Left ventricle myocardium superior (tissue), 1 donor: ENCODE measurements at places on chromosomes 2 and 18. TPM values are rescaled to one million over a fixed set of nuclear protein-coding genes. Genes with fewer than 3 reads are reported as not detected.

GRCh38 chr2:98908931-98909316 lies 27.1 kb downstream of the CRACDL start:
- no peak for DNase-seq

- no peak for DNase-seq
These were observed 101.5 kb upstream of the LPIN2 start for GRCh38 chr18:3114451-3114850.

DNA sequence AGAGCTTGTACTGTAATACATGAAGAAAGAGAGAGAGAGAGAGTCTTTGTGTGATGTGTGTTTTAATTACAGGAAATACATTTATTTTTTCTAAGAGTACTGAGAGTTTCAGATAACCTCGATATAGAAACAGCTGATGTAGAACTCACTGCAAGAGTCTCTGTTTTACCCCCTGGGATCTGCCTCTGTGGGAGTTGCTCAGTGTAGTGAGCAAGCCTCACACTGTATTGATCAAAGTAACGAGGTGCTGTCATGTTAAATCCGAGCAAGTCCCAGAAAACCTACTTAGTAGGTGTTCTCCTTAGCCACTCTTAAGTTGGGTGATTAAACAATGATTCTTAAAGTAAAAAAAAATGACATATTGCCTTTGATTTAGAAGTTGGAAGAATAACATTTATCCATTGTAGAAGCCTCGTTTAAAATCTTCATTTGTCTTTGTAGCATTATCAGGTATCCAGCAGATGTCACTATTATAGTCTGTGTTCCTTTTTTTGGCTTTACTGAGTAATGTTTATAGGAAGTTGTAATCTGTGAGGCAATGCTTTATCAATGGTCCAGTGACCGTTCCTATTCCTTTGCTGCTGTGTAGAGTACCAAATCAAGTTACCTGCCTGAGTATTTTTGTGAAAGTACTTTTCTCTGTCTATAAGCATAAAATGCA lies 219.0 kb downstream of the MYO3B start:
- DNase-seq = no peak

DNA sequence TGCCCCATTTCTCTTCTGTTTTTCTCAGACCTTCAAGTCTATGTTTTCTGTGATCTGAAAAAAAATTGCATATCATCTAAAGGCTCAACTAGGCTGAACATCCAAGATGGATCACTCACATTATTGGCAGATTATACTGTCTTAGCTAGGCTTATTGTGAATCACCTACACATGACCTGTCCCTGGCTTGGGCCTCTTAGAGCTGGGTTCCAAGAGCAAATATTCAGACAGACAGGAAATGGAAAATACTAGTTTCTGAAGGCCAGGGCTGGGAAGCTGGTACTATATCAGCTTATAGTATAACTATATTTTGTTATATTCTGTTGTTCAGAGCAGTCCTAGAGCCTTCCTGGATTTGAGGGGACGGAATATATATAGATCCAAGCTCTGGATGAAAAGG lies 90.3 kb downstream of the PIK3C3 start:
- no peak for DNase-seq

GRCh38 chr18:9401176-9401575 lies 66.6 kb downstream of the TWSG1 start:
- DNase-seq = no peak

GRCh38 chr18:67001052-67001451 lies 397.2 kb upstream of the CDH19 start:
- DNase-seq = no peak

DNA sequence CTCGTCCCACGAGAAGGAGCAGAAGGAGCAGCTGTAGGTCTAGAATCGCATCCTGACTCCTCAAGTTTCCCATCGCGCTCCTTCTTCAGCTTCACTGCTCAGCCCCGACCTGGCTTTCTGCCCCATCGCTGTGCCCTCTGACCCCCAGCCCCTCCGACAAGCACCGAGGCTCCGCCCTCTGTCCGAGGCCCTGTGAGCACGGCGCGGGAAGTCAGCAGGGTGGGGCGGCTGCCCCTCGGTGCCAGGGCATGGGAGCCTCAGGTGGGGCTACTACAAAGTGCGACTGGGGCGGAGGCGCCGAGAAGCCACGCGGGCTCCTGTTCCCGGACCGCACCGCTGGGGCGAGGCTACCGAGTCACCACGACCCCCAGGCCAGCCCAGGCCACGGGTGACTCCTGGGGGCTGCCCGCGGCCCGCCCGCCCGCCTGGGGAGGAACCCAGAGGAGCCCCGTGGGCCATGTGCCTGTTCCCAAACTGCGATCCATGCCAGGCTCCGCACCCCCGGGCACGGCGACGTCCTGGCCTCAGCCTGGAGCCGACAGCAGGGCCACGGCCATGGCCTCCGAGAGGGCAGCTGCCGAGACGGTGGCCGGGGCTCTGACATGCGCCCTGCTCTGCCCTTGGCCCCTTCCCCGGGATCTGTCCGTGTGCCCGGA lies 36.6 kb upstream of the ID2 start:
- no peak for DNase-seq

GRCh38 chr2:98912957-98913915 lies 22.8 kb downstream of the CRACDL start:
- DNase-seq = no peak

DNA sequence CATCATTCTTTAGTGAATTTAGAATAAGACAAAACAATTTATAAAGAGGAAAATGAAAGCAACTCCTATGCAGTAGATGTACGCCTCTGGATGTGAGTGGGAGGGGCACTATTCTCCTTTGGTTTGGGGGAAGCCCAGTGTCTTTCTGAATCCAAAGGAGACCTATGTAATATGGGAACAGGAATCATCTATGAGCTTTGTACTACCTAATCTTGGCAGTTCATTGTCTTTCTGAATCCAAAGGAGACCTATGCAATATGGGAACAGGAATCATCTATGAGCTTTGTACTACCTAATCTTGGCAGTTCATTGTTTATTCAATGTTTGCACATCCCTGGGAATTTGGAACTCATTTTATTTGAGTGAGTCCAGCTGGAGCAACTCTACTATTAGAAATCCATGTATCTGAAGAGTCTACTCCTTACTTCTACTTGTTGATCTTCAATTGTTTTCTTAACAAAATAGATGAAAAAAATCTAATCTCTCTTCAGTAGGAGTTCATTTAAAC lies 401.1 kb upstream of the LRATD1 start:
- DNase-seq = no peak

DNA sequence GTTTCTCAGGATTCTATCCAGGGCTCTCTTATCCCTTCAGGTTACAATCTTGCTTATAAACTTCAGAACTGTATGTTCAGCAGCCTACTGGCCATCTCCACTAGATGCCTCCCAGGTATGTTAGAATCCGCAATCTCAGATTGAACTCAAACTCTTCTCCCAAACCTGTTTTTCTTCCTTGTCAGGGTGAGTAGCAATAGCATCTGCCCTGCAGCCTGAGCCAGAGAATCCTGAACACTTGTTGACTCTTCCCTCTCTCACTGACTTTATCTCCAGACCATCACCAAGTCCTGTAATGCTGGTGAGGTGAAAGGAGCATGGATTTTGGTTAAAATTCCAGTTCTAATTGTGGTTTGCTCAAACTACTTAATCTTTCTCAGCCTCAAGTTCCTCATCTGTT lies 82.6 kb upstream of the ALPP start:
- no peak for DNase-seq

- DNase-seq = no peak
These were observed 32.2 kb downstream of the COL5A2 start for GRCh38 chr2:189147361-189147760.

- DNase-seq = no peak
These were observed 12.6 kb upstream of the ELAC1 start for GRCh38 chr18:50955253-50955652.

DNA sequence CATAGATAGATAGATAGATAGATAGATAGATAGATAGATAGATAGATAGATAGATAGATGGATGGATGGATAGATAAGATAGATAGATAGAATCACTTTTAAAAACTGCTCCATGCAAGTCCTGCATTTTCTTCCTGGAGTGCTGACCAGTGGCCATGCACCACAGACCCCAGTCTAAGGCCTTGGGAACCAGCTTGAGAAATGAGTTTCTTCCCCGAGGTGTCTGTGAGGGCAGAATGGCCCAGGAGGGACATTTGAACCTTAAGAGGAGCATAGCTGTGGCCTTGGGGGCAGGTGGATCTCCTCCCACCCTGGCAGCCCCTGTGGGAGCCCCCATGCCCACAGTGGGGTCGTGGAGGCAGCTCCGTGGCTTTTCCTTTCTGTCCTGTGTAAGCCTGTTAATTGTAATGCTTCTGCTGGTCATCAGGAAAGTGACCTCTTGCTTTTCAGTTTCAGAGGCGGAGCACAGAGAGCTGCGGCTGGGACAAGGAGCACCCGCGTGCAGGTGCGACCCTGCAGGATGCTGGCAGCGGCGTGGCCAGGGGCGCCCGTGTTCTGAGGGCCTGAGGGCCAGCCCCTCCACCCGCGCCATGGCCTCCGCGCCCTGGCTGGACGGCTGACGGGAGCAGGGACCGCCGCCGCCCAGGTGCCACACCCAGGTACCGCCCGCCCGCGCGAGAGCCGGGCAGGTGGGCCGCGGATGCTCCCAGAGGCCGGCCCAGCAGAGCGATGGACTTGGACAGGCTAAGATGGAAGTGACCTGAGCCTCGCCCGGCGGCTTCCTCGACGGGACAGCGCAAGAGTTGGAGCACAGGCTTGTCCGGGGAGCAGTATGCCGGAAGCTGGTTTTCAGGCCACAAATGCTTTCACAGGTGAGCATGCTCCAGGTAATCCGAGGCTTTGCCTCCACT lies 168.6 kb downstream of the LDLRAD4 start:
- no peak for DNase-seq

DNA sequence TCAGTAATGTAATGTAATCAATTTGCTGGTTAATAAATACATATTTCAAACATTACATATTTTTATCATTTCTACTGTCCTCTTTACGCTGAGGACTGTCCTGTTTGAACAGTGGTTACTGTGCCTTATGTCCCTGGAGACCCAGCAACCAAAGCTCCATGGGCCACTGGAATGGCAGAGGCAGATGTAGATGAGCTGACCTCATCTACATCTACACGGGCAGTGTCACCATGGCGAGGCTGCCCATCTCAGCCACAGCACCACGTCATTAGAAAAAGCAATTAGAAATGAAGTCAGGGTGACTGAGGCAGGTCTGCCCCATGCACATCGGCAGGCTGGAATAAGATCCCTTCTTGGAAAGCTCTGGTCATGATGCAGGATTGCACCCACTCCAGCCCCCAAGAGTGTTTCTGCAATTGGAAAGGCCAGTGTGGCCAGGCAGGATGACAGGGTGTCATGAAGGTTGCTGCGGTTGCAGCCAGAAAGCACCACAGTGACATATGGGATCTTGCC lies 237.5 kb downstream of the NDUFA10 start:
- DNase-seq = no peak

DNA sequence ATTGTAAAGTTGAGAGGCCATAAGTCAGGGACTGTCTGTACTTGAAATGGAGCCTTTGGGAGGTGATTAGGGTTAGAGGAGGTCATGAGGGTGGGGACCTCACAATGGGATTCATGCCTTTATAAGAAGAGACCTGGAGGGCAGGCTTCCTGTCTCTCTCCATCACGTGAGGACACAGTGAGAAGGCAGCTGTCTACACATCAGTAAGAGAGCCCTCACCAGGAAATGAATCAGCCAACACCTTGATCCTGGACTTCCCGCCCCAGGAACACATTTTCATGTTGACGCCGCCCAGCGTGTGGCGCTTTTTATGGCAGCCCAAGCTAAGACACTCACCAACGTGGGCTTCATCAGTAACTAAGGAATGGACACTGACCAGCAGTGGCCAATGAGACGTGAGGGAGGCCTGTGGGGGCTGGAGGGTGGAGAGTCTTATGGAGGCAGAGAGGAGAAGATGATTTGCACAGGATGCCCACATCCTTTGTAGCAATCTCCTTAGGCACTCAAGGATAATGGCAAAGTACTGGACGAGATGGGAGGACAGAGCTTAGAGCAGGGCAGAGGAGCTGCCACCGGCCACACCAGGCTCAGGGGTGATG lies 162.7 kb downstream of the EIPR1 start:
- no peak for DNase-seq

DNA sequence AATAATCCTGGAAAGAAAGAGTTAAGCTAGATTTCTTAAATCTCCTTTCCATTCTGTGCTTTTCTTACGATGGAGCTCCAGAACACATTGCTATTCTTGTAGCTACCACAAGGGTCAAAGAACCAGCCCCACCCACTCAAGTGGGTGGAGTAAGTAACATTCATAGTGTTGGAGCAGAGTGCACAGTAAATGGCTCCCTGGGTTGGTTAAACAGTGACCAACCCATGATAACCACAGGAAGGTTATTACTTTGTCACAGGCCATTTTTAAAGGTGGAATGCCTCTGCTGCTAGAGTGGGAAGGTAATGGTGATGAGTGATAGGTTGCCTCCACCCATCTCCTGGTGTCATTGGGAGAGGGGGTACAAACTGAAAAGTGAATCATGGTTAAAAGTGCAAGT lies 13.9 kb downstream of the ARPC2 start:
- DNase-seq = no peak

DNA sequence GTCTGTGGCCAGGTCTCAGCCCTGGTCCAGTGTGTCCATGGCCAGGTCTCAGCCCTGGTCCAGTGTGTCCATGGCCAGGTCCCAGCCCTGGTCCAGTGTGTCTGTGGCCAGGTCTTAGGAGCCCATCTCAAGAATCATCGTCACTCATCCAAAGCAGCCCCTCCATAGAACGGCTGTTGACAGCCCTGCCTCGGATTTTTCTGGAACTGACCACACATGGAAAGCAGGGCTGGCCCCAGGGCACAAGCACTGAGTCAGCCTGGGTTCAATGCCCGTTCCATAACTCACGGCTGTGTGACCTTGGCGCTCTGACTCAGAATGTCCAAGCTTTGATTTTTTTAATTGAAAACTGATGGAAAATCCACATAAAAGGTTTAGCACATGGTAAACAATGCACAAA lies 59.9 kb upstream of the SNTG2 start:
- no peak for DNase-seq

GRCh38 chr2:216909541-216910210 lies 49.8 kb upstream of the TNP1 start:
- no peak for DNase-seq

DNA sequence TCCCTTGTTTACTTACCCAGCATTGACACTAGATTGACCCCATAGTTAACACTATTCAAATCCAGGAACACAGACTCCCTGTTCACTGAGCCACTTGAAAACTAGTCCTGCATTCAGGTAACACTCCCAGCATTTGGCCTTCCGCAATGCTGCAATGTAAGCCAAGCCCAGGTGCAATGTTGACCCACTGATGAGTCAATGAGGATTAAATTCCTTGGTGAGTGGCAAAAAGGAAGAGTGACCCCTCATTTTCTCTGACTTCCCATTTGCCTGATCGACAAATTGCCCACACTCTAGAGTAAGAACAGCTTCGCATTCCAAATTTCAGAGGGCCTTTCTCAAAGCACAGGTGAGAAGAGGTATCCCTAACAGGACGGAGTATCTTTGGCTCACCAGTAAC lies 251.9 kb downstream of the FBXO15 start:
- no peak for DNase-seq

GRCh38 chr2:112147382-112148168 lies 9.4 kb downstream of the FBLN7 start:
- DNase-seq = peak; percentile 62

Gene STPG4
- total RNA-seq = not detected

Gene LCT
- not detected for total RNA-seq

Gene NOSTRIN
- total RNA-seq = 11.5 TPM

Gene ERLEC1
- total RNA-seq = 35.5 TPM

Gene RDH14
- total RNA-seq = 50.3 TPM
